ENCODE measurements at places on chromosomes 5 and 9.

GRCh38 chr9:76878933-76879332 lies 27.0 kb downstream of the PRUNE2 start:
- DNase-seq = no peak

DNA sequence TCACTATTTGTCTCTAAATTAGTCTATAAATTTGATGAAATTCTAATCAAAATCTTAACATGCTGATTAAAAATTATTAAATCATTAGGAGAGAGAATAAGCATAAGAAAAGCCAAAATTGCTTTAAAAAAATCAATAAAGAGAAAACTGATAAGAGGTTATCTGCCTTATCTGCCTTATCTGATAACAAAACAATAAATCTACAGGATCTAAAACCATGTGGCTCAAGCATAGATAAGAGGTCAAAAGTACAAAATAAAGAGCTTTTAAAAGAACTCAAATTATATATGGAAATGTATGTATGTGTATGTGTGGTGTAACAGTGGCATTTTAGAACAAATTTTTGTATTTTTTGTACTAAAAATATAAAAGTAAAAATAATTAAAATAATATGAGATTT lies 18.6 kb downstream of the TRIM14 start:
- no peak for DNase-seq

DNA sequence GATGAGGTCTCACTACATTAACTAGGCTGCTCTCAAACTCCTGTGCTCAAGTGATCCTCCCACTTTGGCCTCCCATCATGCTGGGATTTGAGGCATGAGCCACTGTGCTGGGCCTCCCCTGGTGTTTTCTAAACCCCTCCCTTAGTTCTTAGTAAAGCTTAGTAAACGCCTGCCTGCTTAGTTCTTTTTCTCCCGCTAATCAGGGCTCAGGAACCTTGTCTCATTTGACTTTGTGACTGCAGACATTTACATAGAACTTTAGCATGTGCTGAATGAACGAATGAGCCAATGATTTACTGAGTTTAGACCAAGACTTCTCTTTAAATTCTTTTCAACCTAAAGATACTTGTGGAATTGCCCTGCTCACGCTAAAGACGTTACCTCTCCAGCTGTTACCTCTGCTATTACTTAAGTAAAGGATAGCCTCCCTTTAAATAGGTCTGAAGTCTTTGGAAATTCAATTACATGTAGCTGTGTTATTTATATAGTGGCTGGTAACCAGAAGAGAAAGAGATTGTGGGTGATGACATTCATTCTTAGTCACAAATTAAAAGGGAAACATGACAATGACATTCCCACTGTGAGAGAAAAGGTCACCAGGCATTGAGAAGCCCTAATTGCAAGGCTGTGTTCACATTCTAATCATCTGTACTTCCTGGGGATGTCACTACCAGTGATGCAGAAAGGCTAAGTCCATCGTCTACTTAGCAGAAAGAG lies 18.6 kb upstream of the SUSD1 start:
- DNase-seq = no peak

DNA sequence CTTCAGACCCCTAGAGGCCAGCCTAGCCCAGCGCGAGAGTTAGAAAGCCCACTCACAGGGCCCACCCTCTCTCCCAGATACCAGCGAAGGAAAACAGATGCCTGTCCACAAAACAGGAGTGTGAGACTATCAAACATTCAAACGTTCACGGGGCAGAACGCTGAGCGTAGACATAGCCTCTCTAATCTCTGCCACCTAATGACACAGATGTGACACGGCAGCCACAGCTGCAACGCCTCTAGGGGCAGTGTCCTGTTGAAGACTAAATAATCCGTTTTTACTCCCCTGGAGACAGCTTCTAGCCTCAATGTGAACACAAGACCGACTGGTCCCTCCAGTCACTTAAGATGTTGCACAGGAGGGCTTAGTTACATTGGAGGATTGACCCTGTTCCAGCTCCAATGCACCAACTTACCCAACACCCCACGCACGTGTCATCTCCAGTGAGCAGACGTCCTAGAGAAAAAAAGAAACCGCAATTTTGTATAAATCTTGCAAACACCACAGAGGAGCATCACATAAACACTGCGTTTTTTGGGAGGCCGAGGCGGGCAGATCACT lies 14.3 kb downstream of the DIPK1B start:
- DNase-seq = peak; percentile 51

DNA sequence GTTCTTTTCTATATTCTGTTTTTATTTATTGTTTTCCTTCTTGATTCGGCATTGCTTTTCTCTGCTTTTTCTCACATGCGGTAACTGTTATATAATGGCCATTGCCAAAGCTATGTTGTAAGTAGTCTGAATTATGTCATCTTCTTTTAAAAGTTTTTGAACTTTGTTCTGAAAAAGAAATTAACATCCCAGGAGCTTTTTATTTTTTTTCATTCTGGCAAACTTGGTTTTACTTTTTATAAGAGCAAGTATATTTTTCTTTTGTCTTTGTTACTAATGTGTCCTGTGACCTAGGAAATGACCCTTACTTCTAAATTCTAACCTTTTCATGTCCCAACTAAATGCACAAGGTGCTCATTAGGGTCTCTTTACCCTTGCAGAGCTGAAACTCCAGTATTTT lies 26.7 kb upstream of the IZUMO3 start:
- no peak for DNase-seq

DNA sequence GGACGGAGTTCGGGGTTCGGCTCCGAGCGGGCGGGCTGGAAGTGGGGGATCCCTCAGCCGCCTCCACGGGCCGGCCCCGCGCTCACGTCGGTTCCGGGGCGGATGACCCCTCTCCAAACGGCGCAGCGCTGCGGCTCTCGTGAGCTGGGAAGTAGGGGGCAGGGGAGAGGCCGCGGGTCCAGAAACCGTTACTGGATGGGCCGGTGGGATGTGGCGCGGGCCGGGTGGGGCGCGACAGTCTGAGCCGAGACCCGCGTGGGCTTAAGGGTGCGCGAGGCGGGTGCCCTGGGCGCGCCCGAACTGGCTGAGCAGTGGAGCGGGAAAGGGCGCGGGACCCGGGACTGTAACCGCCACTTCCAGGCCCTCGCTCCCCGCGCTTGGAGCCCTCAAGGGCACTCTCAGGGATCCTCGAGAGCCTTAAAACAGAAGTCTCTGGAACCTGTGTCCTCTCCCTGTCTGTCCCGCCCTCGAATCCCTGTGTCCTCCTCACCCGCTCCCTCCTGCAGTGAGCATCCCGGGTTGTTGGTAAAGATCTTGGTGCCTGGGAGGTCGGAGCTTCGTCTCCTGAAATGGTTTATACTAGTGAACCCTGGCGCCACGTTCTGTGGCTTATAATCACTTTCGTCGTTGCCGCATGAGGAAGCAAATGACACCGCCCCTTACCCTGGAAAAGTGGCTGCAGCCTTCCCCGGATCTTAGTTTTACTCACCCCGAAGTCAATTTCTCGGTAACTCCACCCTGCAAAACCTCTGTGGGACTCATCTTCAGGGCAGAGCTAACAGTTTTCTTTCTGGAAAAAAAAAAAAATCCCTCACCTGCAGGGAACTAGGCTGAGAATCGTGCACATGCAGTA lies 571 bp upstream of the MARCHF11 start:
- DNase-seq = peak; percentile 1

GRCh38 chr5:98902733-98903132 lies 26.1 kb downstream of the CHD1 start:
- DNase-seq = peak; percentile 13

- DNase-seq = peak; percentile 92
Observed at GRCh38 chr9:114216081-114216480, 60.7 kb downstream of the COL27A1 start.

DNA sequence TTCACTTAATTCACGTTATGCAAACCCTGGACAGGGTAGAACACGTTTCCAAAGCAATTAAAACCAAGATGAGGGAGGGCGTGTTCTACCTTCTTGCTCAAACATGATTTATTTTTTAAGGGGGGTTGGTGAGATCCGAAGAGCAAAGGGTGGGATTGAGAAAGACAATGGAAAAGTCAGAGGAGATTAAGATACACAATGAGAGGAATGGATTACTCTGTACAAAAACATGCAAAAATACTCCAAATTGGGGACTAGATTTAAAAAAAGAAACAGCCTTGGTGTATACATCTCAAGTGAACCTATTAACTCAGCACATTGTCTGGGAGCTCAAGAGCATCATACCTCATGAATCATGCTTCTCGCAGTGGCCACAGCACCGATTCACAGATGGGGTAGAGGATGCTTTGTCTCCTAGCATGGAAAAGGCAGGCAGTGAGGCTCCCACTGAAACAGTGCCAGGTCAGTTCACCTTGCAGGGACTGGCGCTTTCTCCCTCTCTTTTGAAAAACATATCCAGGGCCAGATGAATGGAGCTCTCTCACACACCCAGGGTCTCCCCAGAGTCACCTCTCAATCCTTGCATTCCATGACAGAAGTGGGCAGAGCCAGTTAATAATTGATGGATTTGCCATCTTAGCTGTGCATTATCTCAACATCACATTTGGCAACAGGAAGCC lies 459.7 kb downstream of the BNC2 start:
- no peak for DNase-seq

GRCh38 chr5:1487079-1487764 lies 36.5 kb downstream of the LPCAT1 start:
- DNase-seq = no peak

- no peak for DNase-seq
Observed at GRCh38 chr5:107099506-107099905, 571.2 kb downstream of the EFNA5 start.

GRCh38 chr5:55471468-55471867 lies 63.3 kb downstream of the PLPP1 start:
- no peak for DNase-seq

DNA sequence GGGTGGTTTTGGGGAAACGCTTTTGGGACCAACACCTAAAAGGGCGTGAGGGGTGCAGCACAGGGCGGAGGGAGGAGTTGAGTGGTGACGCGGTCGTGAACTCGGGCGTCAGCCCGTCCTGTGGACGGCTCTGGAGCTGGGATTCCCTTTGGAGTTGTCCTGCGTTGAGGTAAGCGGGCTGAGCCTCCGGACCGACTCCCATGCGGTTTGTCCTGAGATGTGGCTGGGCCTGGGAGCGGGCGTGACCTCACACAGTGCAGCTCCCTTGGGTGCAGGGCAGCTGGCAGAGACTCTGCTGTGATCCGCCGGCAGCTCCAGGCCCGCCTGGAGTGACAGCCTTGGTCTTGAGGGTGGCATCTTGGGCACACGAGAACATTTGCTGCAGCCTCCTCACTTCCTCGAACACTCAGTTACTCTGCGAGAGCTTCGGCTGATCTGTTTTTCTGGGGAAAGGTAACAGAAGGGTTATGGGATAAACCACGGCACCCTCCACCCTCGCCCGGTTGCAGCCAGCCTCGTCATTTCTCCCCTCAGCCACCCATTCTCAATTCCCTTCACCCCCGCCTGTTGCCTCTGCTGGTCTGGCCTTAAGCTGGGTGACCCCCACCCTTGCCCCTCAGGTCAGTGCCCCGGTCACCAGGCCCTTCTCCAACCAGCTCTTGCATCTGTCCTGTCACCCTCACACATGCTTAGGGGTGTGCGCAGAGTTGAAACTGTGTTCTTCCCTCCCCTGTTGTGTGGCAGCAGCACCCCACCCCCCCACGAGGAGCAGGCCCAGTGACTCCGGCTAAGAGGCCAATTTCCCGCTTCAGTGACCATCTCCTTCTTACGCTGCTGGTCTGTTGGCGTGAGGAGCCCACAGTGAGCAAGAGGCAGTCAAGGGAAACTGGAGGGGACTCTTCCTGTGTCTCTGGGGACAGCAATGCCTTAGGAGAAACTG lies 94.2 kb upstream of the COL5A1 start:
- DNase-seq = no peak

DNA sequence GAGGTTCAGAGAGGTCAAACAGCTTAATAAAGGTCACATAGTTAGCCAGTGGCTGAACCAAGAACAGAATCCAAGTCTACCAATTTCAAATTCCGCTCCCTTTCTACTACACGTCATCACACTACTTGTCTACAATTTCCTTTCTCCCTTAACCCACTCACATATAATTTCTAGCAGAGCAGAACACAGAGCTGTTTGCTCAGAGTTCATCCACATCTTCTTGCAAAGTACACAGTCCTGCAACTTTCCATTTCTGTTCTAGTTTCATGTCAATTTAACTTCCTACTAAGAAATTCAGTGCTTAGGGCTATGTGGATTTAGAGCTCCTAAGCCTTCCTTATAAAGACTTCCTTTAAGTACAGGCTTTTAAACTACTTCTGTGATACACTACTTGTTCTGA lies 61.3 kb downstream of the MEGF9 start:
- no peak for DNase-seq

- no peak for DNase-seq
Observed at GRCh38 chr9:2560180-2560579, 61.4 kb upstream of the VLDLR start.

GRCh38 chr9:131361202-131361833 lies 32.6 kb upstream of the PRRC2B start:
- peak; percentile 52 for DNase-seq

- DNase-seq = peak; percentile 18
Observed at GRCh38 chr9:99411068-99411467, 189.0 kb downstream of the SEC61B start.

DNA sequence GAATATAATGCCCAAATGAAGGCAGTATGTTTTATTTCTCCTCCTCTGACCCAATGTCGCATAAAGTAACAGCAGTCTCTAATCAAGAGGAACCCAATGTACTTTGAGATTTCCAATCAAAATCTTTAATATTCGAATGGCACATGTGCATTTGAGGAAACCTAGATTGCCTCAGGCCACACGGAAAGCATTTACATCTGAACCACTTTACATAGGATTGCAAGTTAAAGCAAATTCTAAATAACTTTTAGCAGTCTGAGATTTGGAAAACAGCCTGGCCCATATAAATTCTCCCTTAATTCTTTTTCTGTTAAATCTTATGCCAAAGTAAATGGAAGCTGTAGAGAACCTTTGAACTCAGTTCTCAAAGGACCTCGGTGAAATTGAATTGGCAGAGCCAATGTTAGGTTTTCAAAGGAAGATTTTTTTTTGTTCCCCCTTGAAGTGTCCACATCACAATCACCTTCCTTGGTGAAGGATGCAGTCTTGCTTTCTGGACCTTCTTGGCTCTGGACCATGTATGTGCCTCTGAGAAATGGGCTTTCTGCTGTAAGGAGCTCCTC lies 57.3 kb downstream of the SNCAIP start:
- DNase-seq = no peak

GRCh38 chr9:76716085-76716672 lies 48.1 kb upstream of the PCA3 start:
- peak; percentile 64 for DNase-seq

- DNase-seq = peak; percentile 86
Observed at GRCh38 chr5:136729901-136730355, 364.6 kb upstream of the TRPC7 start.

DNA sequence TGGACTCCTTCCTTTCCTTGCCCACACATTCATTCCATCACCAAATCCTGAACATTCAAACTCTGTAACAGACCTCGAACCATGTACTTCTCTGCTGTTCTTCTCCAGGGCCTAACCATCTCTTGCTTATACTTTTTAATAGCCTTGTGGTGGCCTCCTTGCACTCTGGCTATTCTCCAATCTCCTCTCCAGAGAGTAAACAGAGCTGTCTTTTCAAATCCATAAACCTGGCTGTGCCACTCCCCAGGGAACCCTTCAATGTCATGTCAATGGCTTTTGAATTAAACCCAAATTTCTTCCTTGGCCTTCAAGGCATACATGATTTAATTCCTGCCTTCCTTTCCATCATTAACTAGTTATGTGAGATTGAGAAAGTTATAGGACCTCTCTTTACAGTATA lies 277.6 kb upstream of the EFNA5 start:
- DNase-seq = no peak
